ENCODE measurements at places on chromosomes 7 and 10.

- no peak for DNase-seq
Measured at GRCh38 chr10:24900888-24901685, 51.3 kb downstream of the PRTFDC1 start.

DNA sequence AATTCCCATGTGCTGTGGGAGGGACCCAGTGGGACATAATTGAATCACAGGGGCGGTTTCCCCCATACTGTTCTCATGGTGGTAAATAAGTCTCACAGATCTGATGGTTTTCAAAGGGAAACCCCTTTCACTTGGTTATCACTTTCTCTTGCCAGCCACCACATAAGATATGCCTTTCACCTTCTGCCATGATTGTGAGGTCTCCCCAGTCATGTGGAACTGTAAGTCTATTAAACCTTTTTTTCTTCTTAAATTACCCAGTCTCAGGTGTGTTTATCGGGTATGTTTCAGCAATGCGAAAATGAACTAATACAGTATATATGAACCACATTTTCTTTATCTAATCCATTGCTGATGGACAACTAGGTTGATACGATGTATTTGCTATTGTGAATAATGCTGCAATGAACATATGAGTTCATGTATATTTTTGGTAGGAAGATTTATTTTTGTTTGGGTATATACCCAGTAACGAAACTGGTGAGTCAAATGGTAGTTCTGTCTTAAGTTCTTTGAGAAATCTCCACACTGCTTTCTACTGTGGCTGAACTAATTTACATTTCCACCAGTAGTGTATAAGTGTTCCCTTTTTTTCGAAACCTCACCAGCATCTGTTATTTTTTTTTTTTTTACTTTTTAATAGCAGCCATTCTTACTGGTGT is 70.0 kb upstream of the HGF start:
- DNase-seq, result no peak

- no peak for DNase-seq
Measured at GRCh38 chr7:23026164-23026563, 12.2 kb upstream of the HYCC1 start.

- DNase-seq, result no peak
Measured at GRCh38 chr10:48601789-48602188, 3.1 kb downstream of the ARHGAP22 start.

- DNase-seq, result no peak
Measured at GRCh38 chr10:67011981-67012380, 86.1 kb downstream of the LRRTM3 start.

Measured in activated effector memory CD4-positive, alpha-beta T cell treated with Interleukin-2 at 50 U/mL for 16 hours (primary cell).